ENCODE measurements at places on chromosomes 7 and 10. TPM values are rescaled to one million over a fixed set of nuclear protein-coding genes. Genes with fewer than 3 reads are reported as not detected.

Gene NUTM2E
- polyA plus RNA-seq = 0.58 TPM

Gene MUC12
- not detected for polyA plus RNA-seq

Gene TLL2
- polyA plus RNA-seq = 0.09 TPM

Gene ASB10
- polyA plus RNA-seq = not detected

Gene CAV1
- polyA plus RNA-seq = 407 TPM

Gene CTBP2
- polyA plus RNA-seq = 29.5 TPM

Gene PVRIG
- polyA plus RNA-seq = not detected

Gene MALRD1
- polyA plus RNA-seq = 0.98 TPM

Measured in adipose tissue (tissue), 3 donors.